Kidney (tissue), 22 donors: ENCODE measurements at places on chromosomes 1 and 21.

GRCh38 chr1:231691618-231692259, 65.1 kb downstream of the DISC1 start:
- peak; percentile 79 for DNase-seq

GRCh38 chr1:65068202-65069010, 79.6 kb upstream of the AK4 start:
- DNase-seq = peak; percentile 58

DNA sequence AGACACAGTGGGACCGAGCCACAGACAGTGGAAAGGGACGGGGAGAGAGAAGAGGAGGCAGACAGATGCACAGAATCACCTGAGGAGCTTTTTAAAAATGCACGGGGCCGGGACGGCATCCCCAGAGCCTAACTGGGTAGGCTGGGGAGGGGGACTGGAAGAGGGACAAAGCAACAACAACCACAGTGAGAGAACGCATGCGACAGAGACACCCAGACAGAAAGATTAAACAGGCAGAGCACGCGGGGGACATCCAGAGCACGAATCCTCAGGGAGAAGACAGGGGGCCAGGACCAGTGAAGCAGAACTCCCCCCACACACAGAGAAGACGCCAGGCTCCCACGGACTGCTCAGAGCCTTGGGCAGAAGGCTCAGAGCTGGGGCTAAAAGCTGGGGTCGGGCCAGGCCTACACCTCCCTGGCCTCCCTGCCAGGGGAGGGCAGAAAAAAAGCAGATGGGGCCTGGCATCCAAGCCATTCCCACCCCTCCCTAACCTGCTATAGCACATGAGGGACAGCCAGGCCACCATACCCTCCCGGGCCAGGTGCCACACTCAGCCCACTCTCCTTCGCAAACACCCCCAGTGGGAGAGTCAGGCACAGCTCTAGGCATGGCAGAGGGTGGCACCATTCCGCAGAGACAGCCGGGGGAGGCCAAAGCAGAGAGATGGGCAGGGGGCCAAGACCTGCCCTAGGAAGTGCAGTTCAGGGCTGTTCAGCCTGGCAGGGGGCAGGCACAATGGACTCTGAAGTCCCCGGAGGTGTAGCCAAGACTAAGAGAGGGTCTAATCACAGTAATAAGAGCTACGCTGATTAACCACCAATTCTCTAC, 29.8 kb upstream of the COL16A1 start:
- DNase-seq = no peak

DNA sequence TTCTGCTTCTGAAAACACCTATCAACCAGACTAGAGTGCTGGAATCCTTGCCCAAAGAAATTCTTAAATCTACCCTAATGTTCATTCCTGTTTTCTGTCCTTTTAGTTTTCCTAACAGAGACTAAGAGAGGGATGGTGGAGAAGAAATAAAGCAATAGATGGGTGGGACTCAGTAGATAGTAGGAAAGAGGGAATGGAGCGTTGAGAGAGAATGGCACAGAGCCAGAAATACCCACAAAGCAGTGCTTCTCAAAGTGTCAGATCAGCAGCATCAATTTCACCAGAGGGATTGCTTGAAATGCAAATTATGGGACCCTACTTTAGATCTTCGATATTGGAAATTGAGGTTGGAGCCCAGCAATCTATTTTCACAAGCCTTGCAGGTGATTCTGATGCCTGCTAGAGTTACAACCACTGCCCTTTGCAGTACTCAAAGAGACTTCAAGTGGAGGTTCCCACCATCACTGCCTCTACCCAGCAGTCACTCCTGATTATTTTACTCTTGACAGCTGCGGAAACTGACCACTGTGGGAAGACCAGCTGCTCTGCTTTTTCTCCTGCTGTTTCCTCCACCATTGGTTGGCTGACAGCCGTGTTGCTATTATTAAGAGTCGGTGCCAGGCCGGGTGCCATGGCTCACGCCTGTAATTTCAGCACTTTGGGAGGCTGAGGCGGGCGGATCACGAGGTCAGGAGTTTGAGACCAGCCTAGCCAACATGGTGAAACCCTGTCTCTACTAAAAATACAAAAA, 11.4 kb upstream of the PRPF3 start:
- DNase-seq = no peak

GRCh38 chr1:242784084-242784483, 259.6 kb upstream of the PLD5 start:
- no peak for DNase-seq

DNA sequence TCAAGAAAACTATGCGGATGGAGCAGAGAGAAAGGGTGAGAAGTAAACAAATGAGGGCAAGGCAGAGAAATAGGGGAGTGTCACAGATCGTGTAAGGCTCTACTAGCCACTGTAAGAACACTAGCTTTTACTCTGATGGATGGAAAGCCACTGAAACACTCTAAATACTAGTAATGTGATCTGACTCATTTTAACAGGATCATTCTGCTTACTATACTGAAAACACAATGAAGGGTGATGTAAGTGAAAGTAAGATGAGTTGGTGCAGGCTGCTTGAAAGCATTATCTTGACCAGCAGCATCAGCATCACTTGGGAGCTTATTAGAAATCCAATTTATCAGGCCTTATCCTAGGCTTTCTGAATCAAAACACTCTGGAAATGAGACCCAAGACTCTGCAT, 32.7 kb downstream of the TUT4 start:
- no peak for DNase-seq

DNA sequence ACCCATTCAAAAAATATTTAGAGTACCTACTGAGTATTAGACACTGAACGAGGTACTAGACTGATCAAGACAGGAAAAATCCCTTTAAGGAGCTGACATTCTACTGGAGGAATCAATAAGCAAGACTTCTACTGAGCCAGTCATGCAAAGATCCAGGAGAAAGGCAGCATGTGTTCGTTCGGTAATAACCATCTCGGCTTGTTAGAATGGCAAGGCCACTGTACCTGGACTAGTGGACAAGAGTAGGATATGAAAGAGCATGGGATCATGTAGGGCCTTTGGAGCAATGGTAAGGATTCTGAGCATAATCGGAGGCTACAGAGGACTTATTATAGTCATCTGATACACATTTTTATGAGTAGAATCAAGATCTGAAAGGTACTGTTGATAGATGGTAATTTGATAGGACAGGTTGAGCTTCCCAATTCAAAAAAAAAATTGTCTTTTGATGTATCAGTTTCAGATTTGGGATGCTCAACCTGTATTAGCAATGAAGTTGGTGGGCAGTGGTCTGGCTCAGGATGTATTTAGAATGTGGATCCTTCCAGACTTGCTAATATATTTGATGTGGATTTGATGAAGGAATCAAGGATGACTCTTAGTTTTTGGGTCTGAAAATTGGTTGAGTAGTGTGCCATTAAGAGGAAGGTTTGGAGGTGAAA, 2.3 kb downstream of the COX20 start:
- peak; percentile 36 for DNase-seq

DNA sequence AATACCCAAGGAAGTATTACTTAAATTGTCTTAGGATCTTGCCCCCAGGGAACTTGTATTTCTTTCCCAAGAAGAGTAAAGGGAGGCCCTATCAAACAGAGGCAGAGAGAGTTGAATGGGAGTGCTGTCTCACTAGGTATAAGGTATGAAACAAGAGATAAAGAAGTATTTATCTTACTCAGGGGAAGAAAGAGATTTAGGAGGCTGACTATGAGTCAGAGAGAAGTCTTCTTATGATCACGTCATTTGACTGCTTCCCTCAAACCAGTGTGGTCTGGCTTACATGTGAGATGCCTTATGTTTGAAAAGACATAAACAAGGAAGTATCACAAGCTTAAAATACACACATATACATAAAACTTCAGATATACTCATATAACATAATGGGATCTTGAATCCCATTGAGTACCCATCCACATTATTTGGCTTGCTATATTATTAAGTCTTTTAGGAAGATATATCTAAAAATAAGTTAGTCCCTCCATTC, 29.6 kb downstream of the DUSP10 start:
- DNase-seq = no peak

GRCh38 chr1:26038904-26039303, 7.0 kb downstream of the SLC30A2 start:
- DNase-seq = no peak

DNA sequence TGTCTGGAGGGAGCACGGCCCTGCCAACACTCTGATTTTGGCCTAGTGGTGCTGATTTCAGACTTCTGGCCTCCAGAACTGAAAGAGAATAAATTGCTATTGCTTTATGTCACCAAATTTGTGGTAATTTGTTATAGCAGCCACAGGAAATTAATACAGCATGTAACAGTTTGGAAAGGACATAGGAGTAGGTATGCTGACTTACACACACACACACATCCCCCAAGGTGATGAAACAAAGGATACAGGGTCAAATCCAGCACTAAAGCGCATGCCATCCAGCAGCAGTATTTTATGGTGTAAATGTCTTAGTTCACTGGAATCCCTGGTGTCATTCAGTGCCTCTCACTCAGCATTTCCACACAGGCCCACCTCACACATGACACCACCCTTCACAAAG, 72.2 kb upstream of the MAN1A2 start:
- no peak for DNase-seq

- no peak for DNase-seq
Measured at GRCh38 chr1:91653183-91653582, 152.5 kb downstream of the CDC7 start.

DNA sequence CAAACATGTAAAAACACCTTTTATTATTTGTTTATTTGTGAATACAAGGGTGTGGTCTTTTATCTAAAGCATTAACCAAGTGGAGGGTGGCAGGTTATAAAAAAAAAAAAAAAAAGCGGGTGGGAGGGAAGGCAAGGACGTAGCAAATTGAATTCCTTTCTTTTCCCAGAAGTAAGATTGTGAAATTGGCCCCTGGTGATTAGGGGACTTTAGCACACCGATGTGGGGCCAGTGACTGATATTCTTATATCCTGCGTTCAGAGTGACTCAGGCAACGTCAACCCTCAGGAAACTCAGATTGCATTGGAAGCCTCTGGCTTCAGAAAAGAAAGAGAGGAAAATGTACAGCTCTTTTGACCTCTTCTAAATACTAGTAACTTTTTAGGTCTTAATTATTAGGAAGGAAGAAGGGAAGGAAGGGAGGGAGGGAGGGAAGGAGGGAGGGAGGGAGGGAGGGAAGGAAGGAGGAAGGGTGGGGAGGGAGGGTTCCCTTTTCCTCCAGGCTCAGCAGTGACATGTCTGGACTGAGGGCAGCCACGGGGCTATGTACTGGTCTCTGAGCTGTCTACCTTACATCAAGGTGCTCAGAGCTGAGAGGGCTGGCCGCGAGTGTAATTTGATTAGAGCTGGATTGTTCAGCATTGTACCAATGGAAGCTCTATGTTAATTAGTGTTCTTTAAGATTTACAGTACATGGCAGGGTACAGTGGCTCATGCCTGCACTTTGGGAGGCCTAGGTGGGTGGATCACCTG, 30.2 kb downstream of the EVA1C start:
- no peak for DNase-seq

- no peak for DNase-seq
Measured at GRCh38 chr1:30893776-30894507, 14.6 kb downstream of the SDC3 start.

GRCh38 chr1:17673329-17674072, 81.6 kb upstream of the ACTL8 start:
- no peak for DNase-seq

DNA sequence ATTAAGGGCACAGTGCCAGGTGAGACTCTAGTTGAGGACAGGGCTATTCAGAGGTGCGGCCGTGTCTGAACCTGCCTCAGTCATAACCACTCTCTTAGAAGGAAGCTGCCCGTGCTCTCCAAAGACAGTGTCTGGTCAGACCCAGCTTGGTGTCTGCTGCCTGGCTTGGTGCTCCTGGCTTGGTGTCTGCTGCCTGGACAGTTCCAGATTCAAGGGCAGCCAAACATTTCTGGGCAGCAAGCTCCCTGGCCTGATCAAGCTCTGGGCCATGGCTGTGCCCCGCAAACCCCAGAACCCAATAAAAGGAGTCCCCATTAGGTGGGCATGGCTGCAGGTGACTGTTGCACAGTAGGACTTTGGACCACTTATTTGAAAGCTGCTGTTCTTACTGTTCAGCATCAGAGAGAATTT, 27.7 kb downstream of the NEK2 start:
- DNase-seq = no peak

GRCh38 chr1:9298282-9298681, 5.6 kb downstream of the SPSB1 start:
- DNase-seq = no peak

DNA sequence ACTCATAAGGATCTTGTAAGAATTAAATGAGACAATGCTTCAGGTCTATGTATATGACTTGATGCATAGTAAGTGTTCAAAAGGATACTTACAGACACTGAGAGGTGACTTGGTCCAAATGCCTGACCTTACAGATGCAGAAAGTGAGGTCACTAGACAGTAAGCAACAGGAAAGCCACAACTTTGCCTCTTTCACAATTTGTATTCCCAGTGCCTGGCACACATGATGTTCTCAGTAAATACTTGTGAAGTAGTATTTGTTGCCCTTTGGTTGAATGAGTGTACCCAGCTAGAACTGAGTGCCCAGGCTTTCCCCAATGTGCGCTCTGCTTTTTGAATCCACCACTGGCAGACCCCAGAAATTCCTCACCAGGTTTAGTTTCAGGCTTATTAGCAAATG, 105.1 kb downstream of the BEND5 start:
- DNase-seq = no peak

DNA sequence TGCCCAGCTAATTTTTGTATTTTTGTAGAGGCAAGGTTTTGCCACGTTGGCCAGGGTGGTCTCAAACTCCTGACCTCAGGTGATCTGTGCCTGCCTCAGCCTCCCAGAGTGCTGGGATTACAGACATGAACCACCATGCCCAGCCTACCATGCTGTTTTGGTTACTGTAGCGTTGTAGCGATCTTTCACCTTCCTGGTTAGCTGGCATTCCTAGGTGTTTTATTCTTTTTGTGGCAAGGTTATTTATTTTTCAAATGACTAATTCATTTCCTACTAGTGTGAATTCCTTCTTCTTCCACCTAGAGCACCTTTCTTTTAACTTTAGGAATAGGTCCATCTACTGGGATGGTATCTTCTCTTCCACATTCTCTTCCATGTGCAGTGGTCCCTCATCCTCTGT, 29.3 kb downstream of the TMEM200B start:
- DNase-seq = no peak

DNA sequence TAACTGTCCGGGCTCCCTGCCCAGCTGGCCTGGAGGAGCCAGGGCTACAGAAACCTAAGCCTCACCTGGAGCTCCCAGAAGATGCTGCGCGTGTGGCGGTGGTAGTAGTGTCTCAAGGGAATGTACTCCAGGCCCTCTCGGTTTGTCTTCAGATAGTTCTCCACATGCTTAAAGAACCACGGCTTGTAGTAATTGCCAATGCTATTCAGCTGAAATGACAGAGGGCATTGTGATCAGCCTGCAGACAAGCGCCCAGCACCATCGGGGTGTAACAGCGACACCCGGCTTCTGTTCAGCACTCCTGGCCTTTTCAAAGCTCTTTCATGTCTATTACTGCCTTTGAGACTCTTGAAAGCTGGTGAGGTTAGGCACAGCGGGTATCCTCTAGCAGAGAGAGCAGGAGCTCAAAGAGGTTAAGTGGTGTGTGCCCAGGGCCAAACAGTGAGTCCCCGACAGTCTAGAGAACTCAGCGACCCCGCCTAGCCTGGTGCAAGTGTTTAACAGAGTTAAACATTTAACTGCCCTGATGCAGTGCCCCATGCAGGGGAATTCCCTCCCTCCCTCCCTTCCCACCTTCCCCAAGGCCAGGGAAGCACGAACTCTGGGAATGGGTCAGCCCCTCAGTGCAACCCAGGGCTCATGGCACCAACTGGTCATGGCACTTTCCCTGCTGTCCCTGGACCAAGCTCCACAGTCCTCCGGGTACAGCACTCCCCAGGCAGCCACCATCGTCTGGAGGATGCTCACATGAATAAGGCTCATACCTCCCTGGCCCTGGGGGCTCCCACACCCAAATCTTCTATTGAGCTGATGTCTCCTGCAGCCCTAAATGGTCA, 21.5 kb downstream of the DHCR24 start:
- DNase-seq = peak; percentile 51
